ENCODE measurements at places on chromosomes 5 and 9.

- peak; percentile 50 for DNase-seq
These were observed 2.3 kb downstream of the P4HA2 start for GRCh38 chr5:132225165-132226032.

DNA sequence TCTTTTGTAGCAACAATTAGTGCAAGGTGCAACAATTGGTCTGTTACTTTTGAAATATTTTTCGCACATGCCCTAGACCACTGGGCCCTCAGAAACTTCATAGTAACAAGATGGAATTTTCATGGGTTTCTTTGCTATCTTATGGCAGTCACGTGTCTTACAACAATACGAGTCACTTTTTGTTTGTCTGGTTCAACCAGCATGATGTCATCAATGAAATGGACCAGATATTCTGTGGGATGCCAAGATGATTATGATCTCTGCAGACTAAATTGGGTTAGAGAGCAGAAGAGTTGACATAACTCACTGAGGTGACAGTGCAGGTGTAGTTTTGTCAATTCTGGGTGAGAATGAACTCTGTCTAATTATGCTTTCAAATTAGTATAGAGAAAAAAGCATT lies 239.6 kb upstream of the RIOK2 start:
- DNase-seq: no peak

DNA sequence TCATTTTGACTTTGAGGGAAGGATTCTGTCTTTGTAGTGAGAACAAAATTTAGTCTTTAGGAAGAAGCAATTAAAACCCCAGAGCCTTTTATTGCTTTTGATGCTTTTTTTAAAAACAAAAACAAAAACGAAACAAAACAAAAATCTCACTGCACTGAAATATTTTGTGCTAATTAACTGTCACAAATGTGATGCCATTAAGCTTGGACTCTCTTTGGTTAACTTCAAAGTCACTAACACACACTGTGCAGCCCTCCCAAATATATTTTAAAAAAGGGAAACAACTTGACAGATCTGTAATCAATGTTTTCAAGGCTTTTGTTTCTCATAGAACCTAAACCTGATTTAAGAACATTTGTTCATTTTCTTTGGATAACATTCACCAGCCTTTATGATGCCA lies 290.7 kb downstream of the MAST4 start:
- DNase-seq: no peak

- no peak for DNase-seq
These were observed 167.0 kb upstream of the GPR151 start for GRCh38 chr5:146682899-146683532.

DNA sequence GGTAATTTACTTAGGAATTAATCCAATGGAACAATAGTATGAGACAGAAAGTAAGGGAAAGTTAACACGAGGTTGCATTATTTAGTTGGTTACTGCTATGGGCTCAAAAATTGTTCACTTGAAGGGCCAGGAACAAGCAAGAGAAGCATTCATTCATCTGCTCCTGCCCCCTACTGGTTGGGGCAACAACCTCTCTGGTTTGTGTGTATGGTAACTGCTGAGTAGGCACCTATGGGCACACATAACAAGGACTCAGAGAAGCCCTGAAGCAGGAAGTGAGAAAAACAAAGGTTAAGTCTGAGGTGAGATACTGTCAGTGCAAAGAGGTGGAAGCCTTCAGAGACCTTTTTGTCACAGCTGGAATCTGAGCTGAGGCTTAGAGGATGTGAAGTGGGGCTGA lies 34.4 kb upstream of the RANBP6 start:
- DNase-seq: no peak

All from activated naive CD4-positive, alpha-beta T cell treated with anti-CD3 and anti-CD28 coated beads, Interleukin-2, amount 50 U/mL, for 72 hours (primary cell).